ENCODE measurements at places on chromosomes 1 and 21.

- DNase-seq, result no peak
Measured at GRCh38 chr1:203547147-203547546, 53.2 kb downstream of the OPTC start.

GRCh38 chr1:76627901-76628300, 239.4 kb upstream of the ST6GALNAC5 start:
- no peak for DNase-seq

DNA sequence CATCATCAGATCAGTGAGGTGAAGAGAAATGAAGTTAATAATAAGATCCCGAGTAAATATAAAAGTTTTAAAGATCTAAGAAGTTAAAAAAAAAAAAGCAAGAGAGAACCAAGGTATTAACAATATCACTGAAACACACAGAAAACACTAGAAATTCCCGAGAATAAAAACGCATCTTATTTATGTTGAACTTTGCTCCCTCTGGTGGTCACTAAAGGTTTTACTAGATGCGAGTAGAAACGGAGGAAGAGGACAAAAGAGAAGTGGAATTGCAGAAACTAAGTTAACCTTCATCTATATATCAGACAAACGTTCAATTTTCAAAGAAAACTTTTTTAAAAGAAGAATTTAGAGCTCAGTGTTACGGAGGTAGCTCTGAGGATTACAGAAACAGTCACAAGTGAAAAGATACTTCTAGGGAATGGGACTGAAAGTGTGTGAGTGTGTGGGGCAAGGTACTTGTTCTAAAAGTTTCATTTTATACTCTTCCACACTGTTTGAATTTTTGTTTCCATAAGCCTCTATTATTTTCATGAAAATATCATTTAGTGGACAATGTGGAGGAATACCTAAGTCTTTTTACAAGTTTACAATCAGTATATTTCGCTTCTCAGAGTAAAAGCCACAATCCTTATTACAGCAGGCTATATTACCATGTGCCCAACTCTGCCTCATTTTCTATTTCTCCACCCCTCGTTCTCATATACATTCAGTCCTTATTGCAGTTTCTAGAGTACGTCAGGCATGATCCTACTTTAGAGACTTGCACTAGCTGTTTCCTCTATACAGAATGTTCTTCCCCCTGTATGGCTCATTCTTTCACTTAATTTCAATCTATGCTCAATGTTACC, 19.7 kb downstream of the ACBD6 start:
- DNase-seq, result peak; percentile 42

GRCh38 chr1:113036639-113037321, 36.2 kb upstream of the LRIG2 start:
- DNase-seq, result peak; percentile 17

GRCh38 chr21:26961698-26962097, 5.2 kb downstream of the ADAMTS5 start:
- peak; percentile 4 for DNase-seq

DNA sequence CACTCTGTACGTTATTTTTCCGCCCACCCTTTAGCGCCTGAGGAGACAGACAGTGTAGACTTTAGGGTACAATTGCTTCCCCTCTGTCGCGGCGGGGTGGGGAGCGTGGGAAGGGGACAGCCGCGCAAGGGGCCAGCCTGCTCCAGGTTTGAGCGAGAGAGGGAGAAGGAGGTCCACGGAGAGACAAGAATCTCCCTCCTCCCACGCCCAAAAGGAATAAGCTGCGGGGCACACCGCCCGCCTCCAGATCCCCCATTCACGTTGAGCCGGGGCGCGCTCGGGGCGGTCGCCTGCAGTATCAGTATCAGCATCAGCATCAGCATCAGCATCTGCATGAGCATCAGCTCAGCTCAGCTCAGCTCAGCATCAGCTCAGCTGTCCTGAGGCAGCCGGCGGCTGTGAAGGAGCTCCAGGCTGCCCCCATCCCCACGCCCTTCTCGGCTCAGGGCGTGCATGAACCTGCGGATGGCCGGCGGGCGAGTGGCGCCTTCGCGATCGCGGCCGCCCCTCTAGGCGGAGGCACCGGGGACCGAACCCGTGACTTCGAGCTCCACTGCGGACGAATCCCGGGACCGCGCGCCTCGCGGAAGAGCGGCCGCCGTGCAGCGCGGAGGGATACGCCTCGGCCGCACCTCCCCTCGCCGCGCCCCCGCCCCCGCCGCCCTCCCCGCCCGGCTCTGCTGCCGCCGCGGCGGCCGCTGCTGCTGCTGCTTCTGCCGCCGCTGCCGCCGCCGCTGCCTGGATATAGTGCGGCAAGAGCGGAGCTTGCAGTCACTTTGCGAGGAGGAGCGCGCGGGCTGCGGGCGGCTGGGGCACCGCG, at the start of gene NCAM2:
Gene NCAM2 (plus strand): TSS at position 774 of the 820 bp plus-strand sequence.
- DNase-seq, result peak; percentile 33

Data from activated CD4-positive, alpha-beta T cell treated with anti-CD3 and anti-CD28 coated beads, Interleukin-2, Interleukin-4, amounts not matched to agents 100 ng/mL and 50 ng/mL, durations not matched to agents 16 hours and 8 hours (primary cell).